Stimulated activated CD8-positive, alpha-beta memory T cell treated with anti-CD3 and anti-CD28 coated beads, Interleukin-4, amount 100 ng/mL, for 1 hour (primary cell): ENCODE measurements at places on chromosomes 7 and 10.

- no peak for DNase-seq
Measured at GRCh38 chr7:22723181-22723601, 3.8 kb upstream of the IL6 start.

- DNase-seq = no peak
Measured at GRCh38 chr7:120400806-120401455, 128.0 kb downstream of the KCND2 start.

GRCh38 chr7:45114926-45115325, 3.4 kb upstream of the TBRG4 start:
- no peak for DNase-seq

DNA sequence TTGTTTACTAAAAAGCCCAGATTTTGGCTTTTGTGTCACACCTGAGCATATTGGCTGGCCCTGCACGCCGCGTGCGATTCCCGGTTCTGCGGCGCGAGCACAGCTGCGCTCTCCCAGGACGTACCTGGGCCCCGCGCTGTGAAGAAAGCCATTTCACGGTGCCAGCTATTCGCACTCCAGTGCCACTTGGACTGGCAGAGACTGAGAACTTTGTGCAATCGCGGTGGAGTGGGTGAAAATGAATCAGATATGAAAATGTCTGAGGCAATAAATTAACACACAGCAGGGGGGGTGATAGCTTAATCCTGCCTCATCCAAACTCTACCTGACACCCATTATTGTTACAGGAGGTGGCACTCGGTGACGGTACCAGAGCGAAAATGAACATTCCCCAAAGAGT, 330.1 kb upstream of the MGMT start:
- DNase-seq = no peak

GRCh38 chr7:44621034-44621749, 14.8 kb downstream of the OGDH start:
- DNase-seq = no peak

- no peak for DNase-seq
Measured at GRCh38 chr7:35849158-35849831, 48.4 kb downstream of the SEPTIN7 start.

GRCh38 chr7:19121977-19122588, 4.6 kb upstream of the TWIST1 start:
- no peak for DNase-seq

GRCh38 chr7:118349604-118350003, 125.1 kb downstream of the ANKRD7 start:
- DNase-seq = no peak

- DNase-seq = no peak
Measured at GRCh38 chr10:36236931-36237330, 594.8 kb upstream of the FZD8 start.

- DNase-seq = no peak
Measured at GRCh38 chr7:21454182-21454581, 26.3 kb downstream of the SP4 start.

- no peak for DNase-seq
Measured at GRCh38 chr7:71173955-71174354, 42.0 kb downstream of the GALNT17 start.

- DNase-seq = no peak
Measured at GRCh38 chr7:20218279-20218678, 1.1 kb upstream of the MACC1 start.

DNA sequence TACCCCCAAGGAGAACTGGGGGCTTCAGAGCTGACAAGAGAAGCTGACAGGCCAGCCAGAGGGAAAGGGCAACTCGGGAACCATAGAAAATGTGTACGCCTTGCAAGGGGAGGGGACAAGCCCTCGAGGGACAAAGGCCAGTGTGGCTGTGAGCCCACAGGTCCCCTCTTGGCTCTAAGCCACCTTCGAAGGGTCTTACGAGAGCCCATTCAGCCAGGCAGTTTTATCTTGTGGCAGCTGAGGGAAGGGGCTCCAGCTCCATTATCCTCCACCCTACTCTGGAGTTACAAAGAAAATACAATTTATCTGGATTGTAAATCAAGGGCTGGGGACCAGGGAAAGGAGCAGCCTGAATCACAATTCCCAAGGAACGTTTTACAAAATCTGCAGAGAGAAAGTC, 159.5 kb upstream of the ZMIZ1 start:
- DNase-seq = no peak

GRCh38 chr10:21162948-21163347, 265.8 kb upstream of the NEBL start:
- DNase-seq = no peak

GRCh38 chr10:111677759-111678158, 505.8 kb downstream of the GPAM start:
- DNase-seq = no peak

DNA sequence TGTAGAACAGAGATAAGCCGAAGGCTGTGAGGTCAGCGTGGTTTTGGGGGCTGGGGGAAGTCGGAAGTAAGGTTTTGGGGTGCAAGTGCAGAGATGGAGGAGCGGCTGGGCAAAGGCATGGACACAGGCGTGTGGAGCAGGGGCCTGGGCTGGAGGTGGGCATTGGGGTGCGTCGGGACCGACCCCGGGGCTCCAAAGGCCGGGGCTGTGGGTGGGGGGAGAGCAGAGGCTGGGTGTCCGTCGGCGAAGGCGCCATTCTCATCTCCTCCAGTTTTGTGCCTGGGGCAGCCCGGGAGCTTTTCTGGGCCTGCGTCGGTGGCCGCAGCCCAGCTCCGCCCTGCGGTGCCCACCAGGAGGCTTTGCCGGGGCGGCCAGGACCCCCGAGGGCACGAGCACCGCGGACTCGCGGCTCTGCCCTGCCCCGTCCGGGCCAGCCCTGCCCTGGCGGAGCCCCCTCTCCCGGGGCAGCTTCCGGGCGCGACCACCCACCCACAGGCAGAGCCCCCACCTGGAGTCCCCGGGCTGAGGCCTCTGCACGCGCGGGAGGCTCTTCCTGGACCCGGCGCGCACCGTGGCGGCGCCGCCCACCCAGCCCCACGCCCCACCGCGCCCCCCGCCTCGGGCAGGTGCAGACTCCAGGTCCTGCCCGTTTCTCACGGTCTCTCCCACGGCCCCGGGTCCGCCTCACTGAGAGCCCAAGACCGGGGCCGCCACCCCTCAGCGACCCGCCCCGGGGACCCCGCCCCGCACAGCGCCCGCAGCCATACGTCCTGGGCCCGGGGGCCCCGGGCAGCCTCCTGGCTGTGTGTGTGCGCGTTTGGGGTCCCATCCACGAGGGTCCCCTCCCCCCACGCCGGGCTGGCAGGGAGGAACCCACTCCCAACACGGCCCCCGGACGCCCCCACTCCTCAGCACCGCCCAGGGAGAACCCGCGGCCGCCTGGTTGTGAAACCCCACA, 7.7 kb upstream of the SCART1 start:
- DNase-seq = no peak

- DNase-seq = no peak
Measured at GRCh38 chr7:96284835-96285234, 37.1 kb downstream of the SLC25A13 start.

- DNase-seq = no peak
Measured at GRCh38 chr7:114631249-114631822, 216.7 kb downstream of the FOXP2 start.

DNA sequence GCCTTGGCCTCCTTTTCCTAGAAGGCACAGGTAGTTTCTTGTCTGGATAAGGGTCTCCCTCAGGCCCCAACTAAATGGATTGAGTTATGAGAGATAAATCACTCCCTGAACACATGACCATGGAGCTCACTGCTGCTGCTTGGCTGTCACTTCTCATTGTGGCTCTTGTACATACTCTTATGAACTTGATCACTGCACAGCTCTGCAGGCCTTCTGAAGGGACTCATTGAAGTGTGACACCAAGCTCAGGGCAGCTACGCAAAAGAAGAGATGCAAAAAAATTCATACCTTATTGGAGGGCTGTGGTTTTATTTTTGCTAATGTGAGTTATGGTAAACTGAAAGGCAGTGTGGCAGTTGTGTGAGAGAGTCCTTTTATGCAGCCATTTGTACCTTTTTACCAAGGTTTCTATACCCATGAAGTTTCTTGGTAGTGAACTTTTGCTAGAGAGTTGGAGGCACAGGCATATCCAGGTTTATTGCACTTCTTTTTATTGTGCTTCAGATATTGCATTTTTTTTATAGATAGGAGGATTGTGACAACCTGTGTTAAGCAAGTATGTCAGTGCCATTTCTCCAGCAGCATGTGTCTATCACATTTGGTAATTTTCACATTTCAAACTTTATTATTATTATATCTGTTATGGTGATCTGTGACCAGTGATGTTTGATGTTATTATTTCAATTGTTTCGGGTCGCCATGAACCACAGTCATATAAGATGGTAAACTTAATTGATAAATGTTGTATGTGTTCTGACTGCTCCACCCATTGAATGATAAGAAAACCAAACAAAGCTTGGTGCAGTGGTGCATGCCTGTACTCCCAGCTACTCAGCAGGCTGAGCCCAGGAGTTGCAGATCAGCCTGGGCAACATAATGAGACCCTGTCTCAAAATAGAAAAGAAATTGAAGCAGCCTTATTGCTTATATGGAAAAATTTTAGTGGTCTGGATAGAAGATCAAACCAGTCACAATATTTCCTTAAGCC, 100.6 kb downstream of the LRRC4 start:
- DNase-seq = no peak

DNA sequence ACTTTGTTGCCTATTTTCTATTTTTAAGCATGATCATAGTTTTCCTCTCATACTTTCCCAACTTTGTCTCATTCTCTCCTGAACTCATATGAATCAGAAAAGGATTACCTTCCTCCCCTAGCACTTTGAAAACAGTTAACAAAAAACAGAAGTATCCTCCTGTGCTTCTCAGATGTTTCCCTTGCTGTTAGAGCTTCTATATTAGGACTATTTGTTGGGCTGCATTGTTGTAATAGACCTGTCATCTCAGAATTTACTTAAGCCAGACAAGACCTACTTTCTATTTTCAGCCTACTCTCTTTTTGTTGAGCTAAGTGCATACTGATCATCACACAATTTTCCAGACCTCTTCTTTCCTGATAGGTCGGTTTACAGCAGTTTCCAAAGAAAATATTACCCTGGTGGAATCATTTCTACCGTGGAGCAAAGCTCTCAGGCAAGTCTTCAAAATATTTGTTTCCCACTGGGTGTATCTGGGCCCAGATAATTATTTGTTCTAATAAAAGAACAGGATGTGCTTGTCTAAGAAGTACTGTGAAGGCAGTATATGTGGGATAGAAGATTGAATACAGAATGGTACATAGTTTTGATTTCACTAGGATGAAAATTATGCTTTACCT, 411.9 kb upstream of the KLF6 start:
- no peak for DNase-seq

GRCh38 chr7:2450198-2451107, 25.7 kb downstream of the GRIFIN start:
- no peak for DNase-seq

DNA sequence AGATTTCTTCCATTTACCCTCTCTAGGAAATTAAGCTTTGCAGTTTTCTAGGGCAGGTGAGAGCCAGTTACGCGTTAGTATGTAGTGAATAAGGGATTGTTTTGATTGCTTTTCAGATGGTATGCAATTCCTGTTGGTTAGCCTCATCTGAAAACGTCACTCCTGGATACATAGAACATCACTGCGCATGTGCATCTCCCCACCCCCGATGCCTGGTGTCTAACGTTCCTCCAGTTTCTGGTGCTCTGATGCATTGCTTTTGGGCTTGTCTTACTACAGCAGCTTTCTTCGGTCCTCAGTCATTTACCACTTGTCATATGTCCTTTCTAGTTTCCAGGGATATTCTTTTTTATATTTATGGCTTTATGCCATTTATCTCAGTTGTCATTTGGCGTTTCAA, 22.5 kb downstream of the MLLT10 start:
- DNase-seq = no peak

DNA sequence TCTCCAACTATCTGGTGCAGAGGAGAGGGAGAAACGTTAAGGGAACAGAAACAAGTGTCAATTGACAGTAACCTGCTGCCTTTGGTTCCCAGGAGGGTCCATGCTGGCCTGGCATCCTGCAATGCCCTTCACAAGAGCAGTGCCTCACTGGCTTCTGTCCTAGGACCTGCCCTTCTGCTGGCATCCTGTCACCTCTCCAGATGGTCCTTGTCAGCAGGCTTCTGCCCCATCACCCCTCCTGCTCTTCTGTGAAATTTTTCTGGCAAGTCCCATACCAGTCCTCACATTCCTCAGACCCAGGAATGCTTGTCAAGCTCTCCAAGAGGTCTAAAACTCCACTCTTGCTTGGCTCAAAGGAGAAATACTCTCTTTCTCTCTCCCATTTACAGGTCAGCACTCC, 34.2 kb downstream of the C10orf67 start:
- no peak for DNase-seq

GRCh38 chr7:11540271-11540761, 291.7 kb downstream of the THSD7A start:
- DNase-seq = no peak
